Stimulated activated CD8-positive, alpha-beta memory T cell treated with anti-CD3 and anti-CD28 coated beads, Interleukin-15, amount 100 ng/mL, for 1 hour (primary cell): ENCODE measurements at places on chromosomes 11 and 22.

DNA sequence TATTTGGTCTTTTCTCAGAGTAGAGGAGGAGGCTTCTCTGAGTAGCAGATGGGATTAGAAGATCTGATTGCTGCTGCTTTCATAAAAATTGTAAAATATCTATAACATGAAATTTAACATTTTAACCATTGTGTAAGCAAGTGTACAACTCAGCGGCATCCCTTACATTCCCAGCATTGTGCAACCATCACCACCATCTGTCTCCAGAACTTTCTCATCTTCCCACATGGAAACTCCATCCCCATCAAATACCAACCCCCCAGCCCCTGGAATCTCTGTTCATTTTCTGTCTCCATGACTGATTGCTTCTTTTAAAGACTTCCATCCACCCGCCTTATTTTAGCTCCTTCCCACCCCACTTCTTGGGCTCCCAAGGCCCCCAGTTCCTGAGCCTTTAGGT, 32.3 kb downstream of the MRGPRD start:
- no peak for DNase-seq

GRCh38 chr11:114082767-114083181, 23.3 kb downstream of the ZBTB16 start:
- no peak for DNase-seq

DNA sequence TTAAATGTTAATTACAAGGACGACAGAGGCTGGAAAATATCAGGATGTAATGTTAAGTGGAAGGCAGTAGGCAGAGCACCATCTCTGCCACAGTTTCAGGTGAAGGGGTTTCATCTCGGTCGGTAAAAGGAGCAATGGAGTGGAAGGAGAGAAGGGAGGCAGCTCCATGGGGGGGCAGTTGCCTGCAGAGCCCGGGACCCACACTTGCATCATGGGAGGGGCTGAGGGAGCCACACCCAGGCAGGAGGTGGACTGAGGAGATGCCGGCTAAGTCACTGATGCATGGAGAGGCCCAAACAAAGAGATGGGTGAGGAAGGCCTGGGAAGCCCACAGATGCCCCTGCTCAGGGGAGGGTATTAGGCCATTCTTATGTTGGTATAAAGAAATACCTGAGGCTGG, 1470.9 kb downstream of the BRD1 start:
- DNase-seq = no peak

GRCh38 chr11:126601550-126602215, 246.2 kb downstream of the ST3GAL4 start:
- no peak for DNase-seq

GRCh38 chr11:122691549-122692150, 36.1 kb downstream of the UBASH3B start:
- DNase-seq = no peak

- DNase-seq = no peak
These were observed 11.3 kb upstream of the TREH start for GRCh38 chr11:118690553-118691304.

- DNase-seq = no peak
These were observed 9.7 kb upstream of the LRRC10B start for GRCh38 chr11:61498767-61499341.

GRCh38 chr11:58330861-58331260, 28.0 kb downstream of the OR5B17 start:
- no peak for DNase-seq
